ENCODE measurements at places on chromosomes 16 and 17.

- peak; percentile 25 for DNase-seq
Measured at GRCh38 chr17:33520426-33521330, 227.6 kb upstream of the ASIC2 start.

DNA sequence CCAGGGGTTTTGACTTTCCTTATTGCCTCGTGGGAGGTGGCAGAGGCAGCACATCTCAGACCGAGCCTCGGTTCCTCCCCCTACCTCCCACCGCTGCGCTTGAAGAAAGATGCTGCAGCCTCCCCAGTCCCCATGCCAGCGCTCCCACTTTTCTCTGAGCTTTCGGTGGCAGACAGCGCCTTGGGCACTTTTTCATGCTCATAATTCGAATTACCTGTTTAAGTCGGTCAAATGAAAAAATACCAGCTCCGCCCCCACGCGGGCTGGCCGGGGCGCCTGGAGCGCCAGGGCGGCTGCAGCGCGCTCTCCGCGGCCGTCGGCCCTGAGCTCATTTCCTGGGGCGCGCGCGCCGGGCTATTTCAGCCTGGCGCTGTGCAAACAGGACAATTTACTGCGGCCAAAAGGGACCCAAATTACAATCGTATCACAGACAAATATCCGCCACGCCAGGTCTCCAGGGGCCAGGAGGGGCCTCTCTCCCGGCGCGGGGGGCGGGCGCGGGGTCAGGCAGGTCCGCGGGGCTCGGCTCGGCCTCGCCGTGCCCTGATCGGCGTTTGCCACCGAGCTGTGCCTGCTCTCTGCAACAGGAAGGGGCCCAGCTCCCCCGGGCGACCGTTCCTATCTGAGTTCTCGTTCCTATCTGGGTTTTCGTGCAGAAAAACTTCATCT lies 45.0 kb downstream of the SOST start:
- DNase-seq, result peak; percentile 71

GRCh38 chr16:11263737-11264136 lies 5.4 kb downstream of the TNP2 start:
- DNase-seq, result no peak

GRCh38 chr16:84458606-84459532 lies 45.6 kb downstream of the MEAK7 start:
- no peak for DNase-seq

DNA sequence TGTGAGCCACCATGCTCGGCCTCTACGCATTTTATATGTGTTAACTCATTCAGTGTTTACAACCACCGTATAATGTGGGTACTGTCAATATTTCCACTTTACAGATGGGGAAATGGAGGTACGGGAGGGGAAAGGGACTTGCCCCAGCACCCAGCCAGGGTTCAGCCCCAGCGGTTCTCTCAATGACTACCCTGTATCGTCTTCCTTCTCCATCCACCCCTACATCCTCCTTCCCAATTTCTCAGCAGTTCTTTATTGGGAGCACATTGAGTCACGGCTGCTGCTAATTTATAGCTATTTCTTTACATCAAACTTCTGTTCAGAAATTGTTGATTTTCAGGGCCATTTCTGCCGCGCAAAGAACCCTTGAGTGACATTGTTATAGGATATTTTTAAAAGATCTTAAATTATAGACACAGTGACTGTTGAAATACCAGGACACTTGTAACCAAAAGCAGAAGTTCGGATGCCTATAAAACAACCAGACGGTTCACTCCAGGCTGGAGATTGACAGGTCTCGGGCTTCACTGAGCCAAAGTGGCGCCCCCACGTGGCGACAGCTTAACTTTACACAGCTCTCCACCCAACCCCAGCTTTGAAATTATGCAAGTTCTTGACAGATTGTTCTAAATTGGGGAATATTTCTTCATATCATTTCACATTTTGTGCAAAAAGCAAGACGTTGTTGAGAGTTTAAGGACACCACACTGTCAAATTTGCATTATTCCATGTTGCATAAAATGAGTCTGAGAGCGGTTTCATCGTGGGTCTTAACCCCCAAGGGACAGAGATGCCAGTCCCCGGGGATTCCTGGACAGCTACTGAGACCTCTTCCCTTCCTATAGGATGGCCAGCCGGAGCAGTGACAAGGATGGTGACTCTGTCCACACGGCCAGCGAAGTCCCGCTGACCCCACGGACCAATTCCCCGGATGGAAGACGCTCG lies 11.8 kb downstream of the SYT17 start:
- DNase-seq, result peak; percentile 67

- no peak for DNase-seq
Measured at GRCh38 chr17:33803199-33803685, 451.8 kb upstream of the CCL2 start.

GRCh38 chr16:47492428-47493377 lies 31.6 kb downstream of the PHKB start:
- DNase-seq, result peak; percentile 62

DNA sequence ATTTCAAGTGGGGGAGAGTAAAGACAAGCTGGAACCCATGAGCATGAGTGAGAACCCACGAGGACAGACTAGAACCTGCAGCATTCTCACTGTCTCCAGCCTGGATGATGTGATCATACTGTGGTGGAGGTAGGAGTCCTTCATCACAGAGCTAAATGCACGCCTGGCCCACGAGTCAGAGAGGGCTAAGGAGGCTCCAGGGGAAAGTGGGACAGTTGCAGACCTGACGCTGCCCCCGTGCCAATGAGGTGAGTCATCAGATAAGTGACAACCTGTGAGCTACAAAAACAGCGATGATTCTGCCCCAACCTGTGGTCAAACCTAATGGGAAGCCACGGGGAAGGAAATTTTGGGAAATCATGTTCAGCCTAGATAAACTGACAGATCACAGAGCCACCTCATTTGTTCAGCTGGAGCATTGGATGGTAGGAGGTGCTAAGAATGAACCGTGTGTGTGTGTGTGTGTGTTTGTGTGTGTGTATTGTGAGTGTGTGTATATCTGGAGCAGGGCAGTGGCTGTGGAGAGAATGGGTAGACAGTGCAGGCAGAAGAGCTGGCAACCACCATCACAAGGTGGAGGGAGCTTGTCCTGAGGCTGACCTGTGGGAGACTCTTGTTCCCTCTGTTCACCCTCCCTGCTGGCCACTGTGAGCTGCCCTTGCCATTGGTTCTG lies 131.8 kb downstream of the UTP18 start:
- DNase-seq, result no peak

- DNase-seq, result no peak
Measured at GRCh38 chr17:57400648-57401047, 144.3 kb downstream of the MSI2 start.

GRCh38 chr16:77812856-77813500 lies 24.6 kb downstream of the VAT1L start:
- DNase-seq, result peak; percentile 60

GRCh38 chr17:57678393-57678792 lies 66.7 kb downstream of the CCDC182 start:
- no peak for DNase-seq

DNA sequence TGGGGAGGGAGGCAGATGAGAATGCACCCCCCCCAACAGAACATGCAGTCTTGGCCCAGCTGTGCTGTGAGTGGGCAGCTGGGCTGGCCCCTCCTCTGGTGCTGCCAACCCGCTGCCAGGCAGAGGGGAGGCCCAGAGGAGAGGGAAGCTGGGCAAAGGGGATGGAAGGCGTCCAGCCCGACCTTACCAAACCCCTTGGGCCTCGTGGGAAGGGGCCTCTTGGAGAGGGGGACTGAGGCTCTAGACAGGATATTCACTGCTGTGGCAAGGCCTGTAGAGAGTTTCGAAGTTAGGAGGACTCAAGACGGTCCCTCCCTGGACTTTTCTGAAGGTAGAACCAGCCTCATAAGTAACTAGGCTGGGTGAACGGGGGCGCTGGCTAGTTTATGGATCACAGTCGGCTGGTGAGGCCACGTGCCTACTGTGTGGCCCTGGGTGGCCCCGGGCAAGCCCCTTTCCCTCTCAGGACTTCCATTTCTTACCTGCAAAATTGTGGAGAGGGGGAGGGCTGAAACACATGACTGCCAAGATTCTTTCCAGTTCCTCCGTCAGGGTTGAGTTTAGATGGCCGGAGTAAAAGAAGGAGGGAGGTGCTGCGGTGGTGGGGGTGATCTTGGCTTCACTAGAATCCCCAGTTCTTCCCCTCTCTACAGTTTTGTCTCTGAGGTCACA lies 857 bp upstream of the STAT5A start:
- peak; percentile 66 for DNase-seq

DNA sequence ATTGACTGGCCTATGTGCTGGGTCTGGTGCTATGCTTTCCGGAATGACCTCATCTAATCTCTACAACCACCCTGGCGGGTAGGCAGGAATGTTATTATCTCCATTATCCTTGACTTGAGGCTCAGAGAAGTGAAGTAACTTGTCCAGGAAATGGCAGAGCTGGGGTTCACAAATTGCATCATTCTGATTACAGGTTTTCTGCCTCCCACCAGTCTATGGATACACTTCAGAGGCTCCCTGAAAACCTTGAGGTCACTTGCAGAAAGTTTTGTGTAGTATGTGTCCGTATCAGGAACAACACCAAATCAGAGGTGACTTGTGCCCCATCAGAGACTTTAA lies 19.1 kb downstream of the NOD2 start:
- no peak for DNase-seq

DNA sequence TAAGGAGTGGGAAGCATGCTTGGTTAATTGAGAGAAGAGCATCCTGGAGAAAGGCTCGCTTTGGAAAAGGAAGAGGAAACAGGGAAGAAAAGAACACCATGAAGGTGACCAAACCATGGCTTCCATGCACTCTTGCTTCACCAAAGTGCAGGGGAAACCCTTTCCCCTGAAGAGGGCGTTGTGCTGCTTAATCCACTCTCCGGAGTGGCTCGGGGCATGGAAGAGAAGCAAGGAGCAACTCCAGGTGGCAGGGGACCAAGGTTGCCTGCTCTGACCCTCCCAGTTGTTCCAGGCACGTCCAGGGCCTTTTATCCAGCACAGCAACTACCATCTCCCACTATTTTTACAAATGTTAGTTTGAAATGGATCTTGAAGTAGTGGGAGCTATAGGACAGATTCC lies 108.1 kb downstream of the STX8 start:
- DNase-seq, result peak; percentile 6

DNA sequence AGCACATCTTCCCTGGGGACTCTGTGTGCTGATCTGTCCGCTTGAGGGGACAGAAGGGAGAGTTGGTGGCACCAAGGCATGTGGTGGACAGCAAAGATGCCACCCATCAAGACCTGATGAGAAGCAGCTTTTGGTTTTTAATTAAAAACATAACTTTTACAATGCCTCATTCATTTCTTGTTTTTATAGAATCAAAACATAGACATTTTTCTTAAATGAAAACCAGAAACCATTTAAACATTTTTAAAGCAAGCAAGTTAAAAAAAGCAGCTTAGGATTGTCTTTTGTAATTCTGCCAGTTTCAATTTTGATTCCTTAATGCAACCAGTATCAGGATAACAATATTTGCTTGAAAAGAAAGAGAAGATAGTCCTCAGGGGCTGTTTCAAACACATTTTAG lies 123.7 kb upstream of the AXIN2 start:
- no peak for DNase-seq

DNA sequence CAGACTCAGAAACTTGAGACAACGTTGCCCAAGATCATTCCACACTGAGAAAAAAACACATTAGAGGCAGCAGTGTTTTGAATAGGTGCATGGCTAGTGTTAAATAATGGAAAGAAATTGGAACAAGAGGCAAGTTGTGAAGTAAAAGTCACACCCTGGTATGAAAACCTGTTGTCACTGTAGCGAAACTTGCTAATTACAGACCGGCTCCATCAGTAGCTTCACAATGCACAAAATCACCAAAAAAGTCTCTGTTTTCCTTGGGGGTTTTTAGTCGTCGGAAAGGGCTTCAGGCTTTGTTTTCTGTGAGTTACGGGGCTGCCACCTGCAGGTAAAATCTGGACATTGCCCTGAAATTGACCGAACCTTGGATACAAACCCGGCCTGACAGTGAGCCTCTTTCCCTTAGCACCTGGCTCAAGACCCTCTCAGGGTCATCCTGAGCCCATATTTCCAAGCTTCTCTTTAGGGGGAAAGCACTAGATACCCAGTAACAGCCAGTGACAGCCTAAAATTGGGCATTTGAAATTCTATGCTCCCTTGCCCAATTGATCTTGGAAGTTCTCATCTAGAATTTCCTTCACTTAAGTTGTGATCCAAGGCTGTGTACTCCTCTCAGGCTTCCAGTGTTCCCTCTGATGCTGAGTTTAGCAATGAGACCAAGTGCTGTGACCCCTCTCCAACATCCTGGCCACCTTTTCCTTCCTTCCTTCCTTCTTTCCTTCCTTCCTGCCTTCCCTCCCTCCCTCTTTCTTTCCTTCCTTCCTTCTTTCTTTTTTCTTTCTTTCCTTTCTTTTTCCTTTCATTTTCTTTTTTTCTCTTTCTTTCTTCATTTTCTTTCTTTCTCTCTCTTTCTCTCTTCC lies 7.2 kb upstream of the GRB2 start:
- DNase-seq, result peak; percentile 78

DNA sequence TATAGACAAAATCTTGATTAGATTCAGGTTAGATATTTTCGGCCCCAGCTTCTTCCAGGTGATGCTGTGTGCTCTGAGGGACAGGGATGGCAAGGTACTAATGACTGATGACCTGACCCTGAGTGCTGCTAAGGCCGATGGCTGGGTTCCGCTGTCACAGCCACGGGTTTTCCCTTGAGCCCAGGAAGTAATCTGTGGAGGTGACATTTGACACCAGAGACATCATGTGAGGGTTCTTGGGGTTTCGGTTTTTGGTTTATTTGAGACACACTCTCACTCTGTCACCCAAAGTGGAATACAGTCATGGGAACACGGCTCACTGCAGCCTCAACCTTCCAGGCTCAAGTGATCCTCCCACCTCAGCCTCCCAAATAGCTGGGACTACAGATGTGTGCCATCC lies 9.8 kb downstream of the OTOP3 start:
- no peak for DNase-seq

DNA sequence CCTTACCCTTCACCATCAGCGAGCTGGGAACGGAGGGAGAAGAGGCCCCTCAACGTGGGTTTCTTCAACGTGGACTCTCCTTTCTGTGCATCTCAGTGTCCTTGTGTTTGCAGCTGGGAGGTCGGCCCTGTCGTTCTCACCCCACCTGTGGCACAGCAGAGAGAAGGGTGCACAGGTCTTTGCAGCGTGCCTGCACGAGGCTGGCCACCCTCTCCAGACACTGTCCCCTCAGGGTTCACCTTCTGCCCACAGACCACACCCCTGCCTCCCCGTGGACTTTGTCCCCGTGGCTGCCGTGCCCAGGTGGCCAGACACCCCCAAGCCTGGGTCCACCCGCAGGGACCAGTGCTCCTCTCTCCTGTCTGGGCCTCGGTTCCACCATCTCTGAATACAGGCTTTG lies 7.3 kb upstream of the WDR45B start:
- no peak for DNase-seq

- DNase-seq, result no peak
Measured at GRCh38 chr17:12996941-12997340, 20.9 kb downstream of the ELAC2 start.

- no peak for DNase-seq
Measured at GRCh38 chr16:50593410-50594150, 45.4 kb downstream of the NKD1 start.

DNA sequence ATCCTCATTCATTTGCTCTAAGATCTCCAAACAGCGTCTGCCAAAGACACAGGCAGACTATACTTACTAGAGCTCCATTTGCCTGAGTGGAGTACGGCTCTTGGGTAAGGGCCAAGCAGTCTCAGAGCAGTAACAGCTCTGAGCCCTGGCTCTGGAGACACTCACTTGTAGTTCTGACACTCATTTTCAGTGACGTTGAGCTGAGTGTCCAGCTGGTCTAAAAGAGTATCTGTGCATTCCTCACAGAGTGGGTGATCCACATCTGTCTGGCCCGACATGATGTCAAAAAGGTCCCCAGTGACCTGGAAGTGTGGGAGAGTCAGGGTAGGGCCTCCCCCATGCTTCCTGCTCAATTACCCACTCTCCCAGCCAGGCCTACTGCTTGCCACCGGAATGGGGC lies 5.7 kb downstream of the BECN1 start:
- DNase-seq, result peak; percentile 32

GRCh38 chr16:54462151-54462651 lies 175.6 kb upstream of the IRX3 start:
- peak; percentile 94 for DNase-seq
